ENCODE measurements at places on chromosomes 2 and 18.

GRCh38 chr18:26230497-26230896, 4.3 kb downstream of the TAF4B start:
- no peak for DNase-seq

DNA sequence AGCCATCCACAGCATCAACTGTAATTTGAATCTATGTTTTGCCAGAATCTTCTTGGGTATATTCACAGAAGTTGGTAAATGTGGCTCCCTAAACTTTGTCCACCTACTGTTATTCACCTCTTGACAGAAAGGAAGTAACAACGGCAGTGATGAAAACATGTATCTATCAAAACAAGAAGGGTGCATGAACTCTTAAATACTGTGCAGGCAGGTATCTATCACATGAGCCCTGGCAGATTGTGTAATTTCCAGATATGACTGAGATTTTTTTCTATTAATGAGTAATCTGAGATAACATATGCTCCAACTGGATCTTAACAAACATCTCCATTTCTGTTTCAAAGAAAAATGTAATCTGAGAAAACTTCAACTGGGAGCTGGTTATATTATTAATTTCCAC, 36.6 kb downstream of the SFT2D3 start:
- no peak for DNase-seq

GRCh38 chr2:236616031-236616430, 46.4 kb downstream of the ACKR3 start:
- DNase-seq: no peak

- no peak for DNase-seq
Measured at GRCh38 chr2:229230256-229230655, 40.8 kb downstream of the PID1 start.

GRCh38 chr2:39780825-39781600, 2.0 kb upstream of the THUMPD2 start:
- DNase-seq: no peak

GRCh38 chr2:105604938-105605337, 139.8 kb upstream of the NCK2 start:
- no peak for DNase-seq

DNA sequence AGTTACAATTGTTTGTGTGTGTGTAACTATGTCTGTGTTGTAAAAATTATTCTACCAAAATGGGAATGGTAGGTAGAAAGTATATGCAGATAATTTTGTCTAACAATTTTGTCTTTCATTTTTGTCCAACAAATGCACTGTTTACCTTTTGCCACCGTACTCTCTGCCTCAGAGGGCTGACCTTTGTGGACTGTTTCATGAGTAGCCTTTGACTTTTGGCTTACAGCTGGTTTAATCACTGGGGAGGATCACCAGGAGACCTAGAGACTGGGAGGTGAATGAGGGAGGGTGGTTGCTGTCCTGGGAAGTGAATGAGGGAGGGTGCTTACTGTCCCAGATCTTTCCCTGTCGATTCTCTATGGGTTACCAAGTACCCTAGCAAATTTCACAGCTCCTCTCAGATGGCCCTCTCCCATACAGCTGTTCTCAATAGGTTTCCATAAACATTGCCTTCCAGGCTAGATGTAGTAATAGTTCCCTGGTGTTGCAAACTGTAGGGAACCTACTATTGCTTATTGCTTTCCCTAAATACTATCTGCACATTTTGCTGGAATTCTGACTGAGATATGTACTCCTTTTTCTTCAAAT, 26.5 kb upstream of the CXXC1 start:
- no peak for DNase-seq

GRCh38 chr2:28135324-28135723, 244.8 kb downstream of the BABAM2 start:
- no peak for DNase-seq

Measured in activated CD8-positive, alpha-beta memory T cell treated with anti-CD3 and anti-CD28 coated beads for 1 hour (primary cell).